Mononuclear cell (primary cell): ENCODE measurements at places on chromosomes 3 and 15. TPM values are rescaled to one million over a fixed set of nuclear protein-coding genes. Genes with fewer than 3 reads are reported as not detected.

The OR5K2 gene
- not detected for total RNA-seq

The KLHL25 gene
- total RNA-seq = 8.8 TPM

The SERINC4 gene
- total RNA-seq = not detected

The GRAMD2A gene
- not detected for total RNA-seq

The CCRL2 gene
- 91.9 TPM for total RNA-seq

The IDH2 gene
- total RNA-seq = 44.6 TPM

The VEPH1 gene
- total RNA-seq = 8.8 TPM

The GABRR3 gene
- total RNA-seq = under 0.01 TPM

The HIGD2B gene
- total RNA-seq = 0.63 TPM

The NR2F2 gene
- total RNA-seq = not detected

The SEMA3F gene
- 0.42 TPM for total RNA-seq

The MED12L gene
- total RNA-seq = 4.0 TPM

The KLHL40 gene
- total RNA-seq = not detected

The RPL35A gene
- 997 TPM for total RNA-seq

The TTLL13 gene
- total RNA-seq = 0.31 TPM

The ST3GAL6 gene
- total RNA-seq = 5.5 TPM

The CCDC13 gene
- 0.94 TPM for total RNA-seq

The ADAMTS7 gene
- total RNA-seq = not detected

The CYP1A1 gene
- total RNA-seq = not detected

The FBXL2 gene
- 0.10 TPM for total RNA-seq

The SLCO2A1 gene
- total RNA-seq = not detected

The CP gene
- total RNA-seq = 0.21 TPM

The SLC27A2 gene
- 0.42 TPM for total RNA-seq

The SOX2 gene
- under 0.01 TPM for total RNA-seq

The AADACL2 gene
- total RNA-seq = not detected
